Activated T-cell treated with anti-CD3 and anti-CD28 coated beads, Interleukin-2, amount 50 U/mL, for 24 hours (primary cell): ENCODE measurements at places on chromosomes 7 and 10.

DNA sequence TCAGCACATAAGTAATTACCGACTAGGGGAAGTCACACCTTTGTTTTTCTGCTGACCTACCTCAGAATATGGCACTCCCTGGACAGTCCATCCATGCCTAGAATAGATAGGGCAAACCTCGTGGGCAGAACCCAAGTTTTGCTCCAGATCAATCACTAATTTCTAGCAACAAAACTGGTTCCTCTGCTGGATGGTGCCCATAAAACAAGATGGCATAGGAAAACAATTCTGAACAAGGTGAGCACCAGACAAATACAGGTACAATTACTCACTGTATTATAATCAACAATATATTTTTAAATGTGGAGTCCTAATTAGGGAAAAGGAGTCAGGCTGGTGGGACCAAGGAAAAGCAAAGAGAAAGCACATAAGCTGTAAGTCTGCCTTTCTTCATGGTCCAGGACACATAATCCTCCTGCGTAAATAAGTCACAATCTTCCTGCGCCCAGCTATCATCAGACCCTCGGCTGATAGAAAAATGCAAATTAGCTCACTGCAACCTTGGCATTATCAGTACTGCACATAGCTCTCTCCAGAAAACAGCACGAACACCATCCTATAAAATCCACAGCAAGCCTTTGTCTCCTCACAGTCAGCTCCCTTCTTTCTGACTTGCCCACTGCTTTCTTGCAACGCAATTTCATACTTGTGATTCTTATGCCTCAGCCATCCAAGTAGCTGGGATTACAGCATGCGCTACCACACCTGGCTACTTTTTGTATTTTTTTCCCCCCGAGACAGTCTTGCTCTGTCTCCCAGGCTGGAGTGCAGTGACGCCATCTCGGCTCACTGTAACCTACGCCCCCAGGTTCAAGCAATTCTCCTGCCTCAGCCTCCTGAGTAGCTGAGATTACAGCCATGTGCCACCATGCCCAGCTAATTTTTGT is 15.1 kb downstream of the URGCP start:
- DNase-seq, result no peak
- H3K27me3 ChIP-seq, result no peaks in the 10 kb centered on the region
- H3K4me1 ChIP-seq, result peaks cover 49% of the 10 kb centered on the region
- peaks cover 23% of the 10 kb centered on the region for H3K36me3 ChIP-seq

DNA sequence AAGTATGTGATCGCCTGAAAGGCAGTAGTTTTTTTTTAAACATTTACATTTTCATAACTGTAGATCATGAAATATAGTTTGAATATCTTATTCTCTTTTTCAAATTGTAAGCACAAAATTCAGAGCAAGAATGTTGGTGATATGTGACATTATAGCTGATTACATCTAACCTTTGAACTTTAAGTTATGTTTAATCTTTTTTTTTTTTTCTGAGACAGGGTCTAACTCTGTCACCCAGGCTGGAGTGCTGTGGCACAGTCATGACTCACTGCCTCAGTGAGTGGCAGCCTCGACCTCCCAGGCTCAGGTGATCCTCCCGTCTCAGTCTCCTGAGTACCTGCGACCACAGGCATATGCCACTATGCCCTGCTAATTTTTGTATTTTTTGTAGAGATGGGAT is 278.7 kb upstream of the NEBL start:
- no peak for DNase-seq
- no peaks in the 10 kb centered on the region for H3K36me3 ChIP-seq
- H3K27me3 ChIP-seq, result peaks cover 56% of the 10 kb centered on the region
- peaks cover 9% of the 10 kb centered on the region for H3K4me1 ChIP-seq

DNA sequence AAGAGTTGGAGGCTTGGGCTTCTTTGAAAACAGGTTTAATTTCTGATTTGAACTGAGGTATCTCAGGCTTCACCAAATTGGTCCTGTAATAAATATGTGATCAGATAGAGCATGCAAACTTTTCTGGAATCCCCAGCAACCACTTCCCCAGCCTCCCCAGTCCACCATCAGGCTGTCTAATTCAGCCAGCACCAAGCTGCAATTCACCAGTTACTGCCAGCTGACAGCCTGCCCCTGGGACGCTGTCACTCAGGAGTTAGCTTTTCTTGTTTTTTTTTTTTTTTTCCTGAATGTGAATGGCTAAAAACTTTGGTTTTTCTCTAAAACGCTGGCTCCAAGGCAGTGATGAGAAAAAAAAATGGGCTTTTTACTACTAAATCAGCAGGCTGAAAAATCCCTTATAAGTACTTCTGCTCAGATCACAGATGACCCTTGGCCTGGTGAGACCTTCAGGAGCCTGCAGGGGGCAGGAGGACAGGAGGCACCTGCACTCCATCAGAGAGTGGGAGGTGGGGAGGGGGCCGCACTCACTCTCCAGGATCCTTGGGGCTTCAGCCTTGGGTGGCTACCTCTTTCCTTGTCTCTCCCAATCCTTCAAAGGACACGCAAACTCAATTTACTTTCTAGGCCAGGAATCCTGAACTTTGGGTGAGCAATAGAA is 349.4 kb downstream of the GATA3 start:
- no peaks in the 10 kb centered on the region for H3K36me3 ChIP-seq
- no peak for DNase-seq
- H3K4me3 ChIP-seq, result peak overlapping the region; percentile 54
- H3K27ac ChIP-seq, result peak overlapping the region; percentile 92
- no peaks in the 10 kb centered on the region for H3K27me3 ChIP-seq

GRCh38 chr10:113576852-113577251 is 24.0 kb downstream of the HABP2 start:
- no peak for DNase-seq
- no peak overlapping the region for H3K27ac ChIP-seq
- no peaks in the 10 kb centered on the region for H3K4me1 ChIP-seq
- no peak overlapping the region for H3K4me3 ChIP-seq

GRCh38 chr10:36765782-36766414 is 359.5 kb upstream of the ANKRD30A start:
- H3K4me1 ChIP-seq, result no peaks in the 10 kb centered on the region
